ENCODE measurements at places on chromosomes 7 and 10. TPM values are rescaled to one million over a fixed set of nuclear protein-coding genes. Genes with fewer than 3 reads are reported as not detected.

PTF1A gene
- not detected for total RNA-seq

BMPER gene
- total RNA-seq = 6.0 TPM

AKR1C3 gene
- 56.0 TPM for total RNA-seq

HYAL4 gene
- 0.41 TPM for total RNA-seq

CHRM2 gene
- 140 TPM for total RNA-seq

Measured in right cardiac atrium (tissue), 5 donors.